ENCODE measurements at places on chromosomes 2 and 18.

DNA sequence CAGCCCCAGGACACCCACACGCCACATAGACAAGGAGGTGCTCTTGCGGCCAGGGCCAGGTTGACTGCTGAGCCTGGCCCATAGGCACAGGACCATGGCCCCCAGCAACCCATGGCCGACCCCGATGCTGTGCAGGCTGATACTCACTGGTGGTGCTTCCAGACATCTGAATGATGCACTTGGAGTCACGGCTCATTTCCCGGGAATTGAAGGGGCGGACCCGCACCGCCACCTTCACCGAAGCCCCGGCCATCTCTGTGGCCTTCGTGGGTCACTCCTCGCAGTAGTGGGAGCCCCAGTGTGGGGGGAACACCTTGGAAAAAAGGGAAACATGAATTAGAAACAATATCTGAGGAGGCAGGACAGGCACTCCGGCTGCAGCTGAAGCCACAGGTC lies 22.5 kb downstream of the KIF1A start:
- no peak for DNase-seq

DNA sequence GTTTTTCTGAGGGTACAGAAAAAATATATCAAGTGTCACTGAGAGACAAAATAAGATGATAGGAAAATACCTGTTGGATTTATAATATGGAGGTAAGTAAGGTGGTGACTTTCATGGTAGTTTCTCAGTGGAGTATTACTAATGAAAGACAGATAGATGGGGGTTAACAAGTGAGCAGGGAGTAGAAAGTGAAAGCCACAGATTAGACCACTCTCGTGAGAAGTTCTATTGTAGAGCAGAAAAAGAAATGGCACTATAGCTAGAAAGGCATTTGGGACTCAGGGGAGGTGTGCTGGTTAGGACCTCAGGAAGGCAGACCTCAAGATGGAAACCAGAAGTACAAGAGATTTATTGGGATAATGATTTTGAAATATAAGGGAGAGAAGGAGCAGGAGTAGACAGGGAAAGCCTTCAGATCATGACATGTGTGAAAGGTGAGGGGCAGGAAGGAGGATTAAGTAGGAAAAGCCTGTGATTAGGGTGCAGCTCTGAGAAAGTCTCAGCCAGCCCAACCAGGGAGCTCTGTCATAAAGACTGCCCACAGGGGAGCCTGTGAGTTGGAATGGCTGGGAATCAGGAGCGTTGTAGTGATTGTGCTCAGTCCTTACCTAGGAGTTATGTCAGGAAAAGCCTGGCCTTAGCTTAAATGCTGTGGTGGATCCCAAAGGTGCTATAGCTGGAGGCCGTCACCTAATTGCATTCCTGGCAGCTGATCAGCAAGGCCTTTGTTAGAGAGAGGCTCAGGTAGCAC lies 198.1 kb downstream of the IKZF2 start:
- no peak for DNase-seq

DNA sequence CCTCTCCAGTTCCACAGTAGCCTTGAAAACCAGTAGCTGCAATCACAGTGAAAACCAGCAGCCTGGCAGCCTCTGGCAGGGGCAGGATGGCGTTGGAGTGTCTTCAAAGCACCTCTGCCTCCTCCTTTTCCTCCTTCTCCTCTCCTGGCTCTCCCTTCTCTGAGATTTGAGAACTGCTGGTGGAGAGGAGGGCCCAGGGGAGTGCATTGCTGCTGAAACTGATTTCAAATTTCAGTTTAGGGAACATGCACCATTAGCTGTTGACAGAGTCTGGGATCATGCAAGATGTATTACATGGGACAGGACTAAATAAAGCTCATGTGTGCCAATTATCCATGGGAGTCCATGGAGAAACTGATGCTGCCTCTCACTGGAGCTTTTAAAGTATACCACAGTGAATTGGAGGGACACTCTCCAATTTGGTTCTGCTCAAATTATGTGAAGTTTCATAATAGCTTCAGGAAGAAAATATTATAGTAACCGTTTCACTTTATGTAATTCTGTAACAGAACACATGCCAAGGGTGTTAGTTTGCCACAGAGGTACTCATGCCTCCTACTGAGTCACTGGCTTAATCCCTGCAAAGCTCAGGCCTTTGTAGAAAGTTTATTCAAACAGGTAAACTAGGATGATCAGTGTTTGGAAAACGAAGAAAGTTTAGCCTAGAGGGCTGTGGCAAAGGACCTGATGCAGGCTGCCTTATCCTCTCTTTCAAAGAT lies 146.1 kb downstream of the PRPF40A start:
- DNase-seq, result no peak

- DNase-seq, result no peak
Observed at GRCh38 chr2:9137379-9138150, 69.0 kb upstream of the ASAP2 start.

- DNase-seq, result no peak
Observed at GRCh38 chr2:127704641-127705390, 3.5 kb downstream of the SFT2D3 start.

GRCh38 chr18:9765501-9765900 lies 57.4 kb downstream of the RAB31 start:
- DNase-seq, result no peak

DNA sequence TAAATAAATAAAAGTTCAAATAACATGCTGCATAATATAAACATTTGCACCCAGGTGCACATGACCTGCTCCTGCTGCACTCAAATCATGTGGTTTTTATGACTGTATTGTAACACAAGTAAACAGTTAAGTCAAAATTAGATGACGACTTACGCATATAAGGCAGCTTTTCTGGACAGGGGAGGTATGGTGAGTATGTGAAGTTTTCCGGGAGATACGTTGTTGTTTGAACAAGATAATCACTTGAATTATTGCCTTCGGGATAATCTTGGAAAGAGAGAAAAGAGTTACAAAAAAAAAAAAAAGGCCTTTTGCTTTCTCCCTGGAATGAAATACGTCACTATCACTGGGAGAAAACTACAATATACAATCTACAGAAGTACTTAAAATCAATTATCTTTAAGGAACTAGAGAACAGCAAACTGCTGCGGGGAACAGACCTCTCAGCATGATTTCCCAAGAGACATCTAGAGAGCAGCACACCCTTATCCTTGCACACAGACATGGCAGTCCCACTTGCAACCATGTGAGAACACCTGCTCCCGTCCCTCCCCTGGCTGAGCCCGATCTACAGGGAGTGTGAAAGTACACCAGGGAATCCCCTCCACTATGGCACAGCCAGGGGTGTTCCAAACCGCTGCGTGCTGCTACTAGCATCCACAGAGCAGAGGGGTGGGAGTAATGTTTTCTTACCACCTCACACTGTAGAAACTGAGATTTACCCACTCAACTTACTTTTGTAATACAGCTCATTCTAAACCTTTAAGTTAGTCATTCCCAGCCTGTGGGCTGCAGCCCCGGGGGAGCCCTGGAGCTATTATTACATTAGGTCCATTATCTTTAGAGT lies 26.3 kb downstream of the B4GALT6 start:
- DNase-seq, result no peak

- no peak for DNase-seq
Observed at GRCh38 chr18:12287684-12288402, 20.2 kb upstream of the TUBB6 start.

DNA sequence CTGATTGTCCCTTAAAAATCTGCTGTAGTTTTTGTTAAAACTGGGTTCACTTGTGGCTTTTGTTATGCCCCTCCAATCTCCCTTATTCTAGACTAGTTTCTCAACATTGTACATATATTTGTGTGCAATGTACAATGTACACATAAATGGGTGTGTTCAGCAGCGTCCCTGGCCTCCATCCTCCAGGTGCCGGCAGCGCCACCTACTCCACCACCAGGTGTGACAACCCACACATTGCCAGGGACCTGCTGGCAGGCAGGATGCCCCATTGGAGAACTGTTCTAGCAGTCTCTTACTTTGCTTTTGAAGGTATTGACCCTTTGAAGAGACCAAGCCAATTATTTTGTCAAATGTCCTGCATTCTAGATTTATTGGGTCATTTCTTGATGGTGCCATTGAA lies 75.4 kb downstream of the SH3RF3 start:
- no peak for DNase-seq

DNA sequence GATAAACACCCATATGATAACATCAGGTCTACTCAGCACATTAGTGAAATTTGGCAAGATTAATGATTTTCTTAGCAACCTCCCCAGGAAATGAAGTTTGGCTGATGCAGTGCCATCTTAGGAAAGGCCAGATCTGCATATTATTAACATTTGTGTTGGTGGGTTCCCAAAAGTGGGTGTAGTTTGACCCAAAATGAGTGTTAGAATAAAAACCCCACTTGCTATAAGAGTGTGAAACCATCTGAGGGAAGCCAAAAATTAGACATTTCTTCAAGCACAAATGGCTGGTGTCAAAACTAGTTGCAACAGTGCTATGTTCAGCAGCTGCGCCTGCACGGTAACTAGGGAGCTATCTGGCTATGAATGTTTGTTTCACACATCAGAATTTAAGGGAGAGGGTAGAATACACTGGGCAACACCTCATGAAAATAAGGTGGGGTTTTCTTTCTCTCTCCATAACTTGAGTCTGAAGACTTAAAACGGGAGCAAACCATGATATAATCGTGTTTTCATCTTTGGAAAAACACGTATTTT lies 15.9 kb upstream of the CSRNP3 start:
- no peak for DNase-seq

DNA sequence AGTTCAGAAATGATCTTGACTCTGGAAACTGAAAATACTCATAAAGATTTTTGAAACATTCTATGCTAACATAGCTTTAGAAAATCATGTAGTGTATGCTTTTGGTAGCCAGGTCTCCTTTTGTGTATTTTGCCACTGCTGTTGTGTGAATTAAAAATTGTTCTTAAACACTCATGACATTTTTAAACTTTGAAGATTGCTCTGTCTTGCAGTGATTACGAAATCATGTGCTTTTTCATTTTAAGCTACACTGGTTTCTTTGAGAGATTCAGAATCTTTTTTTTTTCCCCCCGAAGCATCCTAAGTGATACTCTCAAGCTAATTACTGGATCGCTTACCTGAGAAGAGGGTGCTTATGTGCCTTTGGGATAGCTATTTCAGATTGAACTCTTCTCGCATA lies 60.0 kb downstream of the ANKRD12 start:
- DNase-seq, result no peak

GRCh38 chr2:20198001-20198400 lies 26.9 kb downstream of the SDC1 start:
- no peak for DNase-seq

DNA sequence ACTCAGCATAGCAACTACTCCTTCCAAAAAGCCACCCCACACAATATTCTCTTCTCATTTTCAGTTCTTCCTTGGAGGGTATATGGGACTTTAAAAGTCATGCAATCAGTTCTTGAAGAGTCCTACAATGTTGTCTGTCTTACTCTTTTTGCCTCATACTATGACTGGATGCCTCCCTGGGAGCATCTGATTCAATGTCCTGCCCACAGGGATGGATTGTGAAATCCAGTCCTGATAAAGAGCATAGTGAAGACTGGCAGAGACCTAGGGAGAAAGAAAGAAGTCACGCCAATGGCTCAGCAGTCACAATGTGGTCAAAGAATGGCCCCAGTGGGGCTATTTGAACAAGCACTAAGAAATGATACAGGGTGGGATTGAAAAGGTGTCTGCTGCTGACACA lies 155.1 kb upstream of the SERPINE2 start:
- no peak for DNase-seq

- no peak for DNase-seq
Observed at GRCh38 chr2:226797289-226797988, 2.2 kb downstream of the IRS1 start.

- DNase-seq, result no peak
Observed at GRCh38 chr2:1022178-1022577, 71.5 kb downstream of the SNTG2 start.

DNA sequence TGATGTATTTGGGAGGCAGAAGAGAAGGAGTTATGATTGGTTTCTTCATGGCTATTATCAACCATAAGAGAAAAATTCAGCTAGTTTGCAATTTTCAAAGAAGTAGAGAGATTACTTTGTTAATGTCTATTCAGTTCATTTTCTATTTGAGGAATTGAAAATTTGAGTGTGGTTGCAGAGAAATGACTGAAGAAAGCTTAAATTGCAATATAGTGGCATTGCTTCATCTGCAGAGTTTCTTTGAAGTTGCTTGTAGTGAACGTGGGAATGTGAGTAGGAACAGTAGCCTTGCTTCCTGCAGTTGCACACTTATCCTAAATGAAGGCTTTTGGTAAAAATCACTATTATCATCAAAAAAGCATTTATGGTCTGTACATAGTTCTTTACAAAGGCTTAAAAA lies 14.7 kb upstream of the CYRIA start:
- no peak for DNase-seq

DNA sequence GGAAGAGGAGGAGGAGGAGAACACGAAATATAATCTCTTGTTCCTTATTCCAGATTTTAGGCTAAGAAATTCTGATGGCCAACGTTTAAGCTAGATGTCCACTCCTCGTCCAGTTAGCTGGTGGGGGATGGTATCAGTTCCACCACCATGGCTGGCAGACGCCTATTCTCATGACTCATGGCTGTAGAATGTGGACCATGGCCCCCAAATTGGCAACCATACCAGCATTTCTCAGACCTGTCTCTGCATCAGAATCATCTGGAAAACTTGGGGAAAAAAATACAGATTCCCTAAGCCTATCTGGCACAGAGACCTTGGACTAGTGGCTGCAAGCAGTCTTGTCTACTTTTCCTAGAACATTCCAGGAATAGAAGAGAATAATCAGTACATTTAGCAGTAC lies 267.7 kb upstream of the SIX2 start:
- no peak for DNase-seq

GRCh38 chr2:207352978-207353671 lies 176.6 kb upstream of the CREB1 start:
- no peak for DNase-seq

- no peak for DNase-seq
Observed at GRCh38 chr2:197075281-197075680, 148.8 kb upstream of the PGAP1 start.

- DNase-seq, result no peak
Observed at GRCh38 chr2:216619411-216620393, 13.5 kb upstream of the IGFBP2 start.

- DNase-seq, result peak; percentile 31
Observed at GRCh38 chr2:169528271-169528701, 18.8 kb downstream of the KLHL41 start.

GRCh38 chr2:72940786-72941185 lies 23.5 kb downstream of the EMX1 start:
- no peak for DNase-seq

DNA sequence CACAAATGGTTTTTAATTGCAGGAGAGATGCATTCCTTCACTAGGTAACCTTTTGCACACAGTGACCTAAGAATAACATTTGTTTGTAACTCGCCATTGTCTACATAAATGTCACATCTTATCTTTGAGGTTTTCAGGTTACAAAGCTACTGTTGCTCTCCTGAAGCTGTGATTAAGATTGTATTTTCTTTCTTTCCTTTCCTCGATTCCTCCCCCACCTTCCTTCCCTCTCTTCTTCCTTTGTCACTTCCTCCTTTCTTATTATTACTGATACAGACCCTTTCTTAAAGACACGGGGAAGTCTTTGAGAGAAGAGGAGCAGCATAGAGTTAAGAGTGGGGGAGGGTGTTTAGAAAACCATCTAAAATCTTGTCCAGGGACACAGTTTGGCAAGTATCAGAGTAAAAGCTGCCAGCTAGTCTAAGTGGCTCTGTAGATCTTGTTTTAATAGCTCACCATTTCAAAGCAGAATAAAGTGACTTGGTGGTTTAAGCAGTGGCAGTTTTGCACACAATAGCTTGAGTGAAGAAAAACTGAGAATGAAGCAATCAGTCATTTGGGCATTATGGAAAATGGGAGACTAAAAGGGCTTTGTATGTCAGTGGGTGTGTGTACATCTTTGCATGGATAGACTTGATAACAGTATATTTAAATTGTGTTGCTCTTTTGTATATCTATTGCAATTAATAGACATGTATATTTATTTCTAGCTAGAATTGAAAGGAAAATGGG lies 10.9 kb downstream of the CERS6 start:
- DNase-seq, result no peak

All from stimulated activated CD8-positive, alpha-beta memory T cell treated with anti-CD3 and anti-CD28 coated beads, Interleukin-7, amount 100 ng/mL, for 1 hour (primary cell).